ENCODE measurements at places on chromosomes 6 and 20. TPM values are rescaled to one million over a fixed set of nuclear protein-coding genes. Genes with fewer than 3 reads are reported as not detected.

RING1 gene
- total RNA-seq, result 43.8 TPM

TAAR8 gene
- total RNA-seq, result not detected

- DNase-seq, result no peak
Measured at GRCh38 chr6:158402184-158402583, 89.9 kb downstream of the TULP4 start.

- no peak for DNase-seq
Measured at GRCh38 chr6:69202768-69203167, 567.7 kb downstream of the ADGRB3 start.

- DNase-seq, result no peak
Measured at GRCh38 chr20:34127792-34128191, 15.7 kb upstream of the EIF2S2 start.

MAP7 gene
- 1.3 TPM for total RNA-seq

CALHM6 gene
- total RNA-seq, result not detected

GSTA3 gene
- total RNA-seq, result not detected

- no peak for DNase-seq
Measured at GRCh38 chr6:37280162-37280887, 22.4 kb upstream of the TMEM217 start.

WFDC10B gene
- not detected for total RNA-seq

DNA sequence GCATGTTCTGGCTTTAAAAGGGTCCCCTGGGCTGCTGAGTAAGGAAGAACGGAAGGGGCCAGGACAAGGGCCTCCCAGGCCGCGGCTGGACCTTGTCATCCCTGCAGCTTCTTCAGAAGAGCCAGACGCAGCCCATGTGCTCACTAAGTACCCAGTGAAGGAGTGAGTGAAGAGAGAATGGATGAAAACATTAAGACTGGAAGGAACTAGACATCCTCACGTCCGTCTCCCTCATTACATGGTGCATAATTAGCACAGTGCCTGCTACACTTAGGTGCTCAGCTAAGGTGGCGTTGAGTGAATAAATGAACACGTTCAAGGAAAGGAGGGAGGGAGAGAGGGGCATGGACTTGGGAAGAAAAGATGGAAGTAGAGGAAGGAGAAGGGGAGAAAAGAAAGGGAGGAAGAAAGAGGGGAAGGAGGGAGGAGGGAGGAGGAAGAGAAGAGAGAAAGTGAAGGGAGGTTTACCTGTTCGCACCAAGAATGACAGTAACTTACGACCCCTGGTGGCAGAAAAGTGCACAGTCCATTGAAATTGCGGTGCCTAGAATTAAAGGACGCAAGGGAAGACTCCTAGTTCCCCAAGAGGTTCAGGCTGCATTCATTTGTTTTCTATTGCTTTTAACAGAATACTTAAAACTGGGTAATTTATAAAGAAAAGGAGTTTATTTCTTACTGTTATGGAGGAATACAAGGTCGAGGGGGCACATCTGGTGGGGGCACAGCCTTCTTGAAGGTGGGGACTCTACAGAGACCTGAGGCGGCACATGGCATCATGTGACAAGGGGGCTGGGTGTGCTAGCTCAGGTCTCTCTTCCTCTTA lies 8.0 kb downstream of the TP53RK start:
- DNase-seq, result peak; percentile 52

KCNG1 gene
- total RNA-seq, result 3.0 TPM

DNAH8 gene
- total RNA-seq, result under 0.01 TPM

DNA sequence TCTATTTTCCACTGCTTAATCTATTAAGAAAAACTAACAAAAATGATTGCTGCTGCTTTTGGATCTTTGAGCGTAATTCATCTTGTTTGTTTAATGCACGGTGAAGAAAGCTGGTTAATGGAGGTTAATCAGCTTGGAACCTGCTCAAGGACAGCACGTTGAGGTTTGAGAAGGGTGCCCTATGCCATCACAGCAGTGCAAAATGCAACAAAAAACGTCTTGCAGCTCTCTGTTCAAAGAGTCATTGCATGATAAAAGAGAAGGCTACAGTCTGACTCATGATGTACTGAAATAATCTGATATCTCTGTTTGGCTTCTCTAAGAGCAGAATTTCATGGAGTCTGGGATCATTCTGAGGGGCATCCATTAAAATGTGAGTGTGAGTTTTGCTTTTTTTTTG lies 80.6 kb upstream of the PREP start:
- DNase-seq, result peak; percentile 60

GRCh38 chr6:73790574-73790973 lies 94.6 kb downstream of the CD109 start:
- DNase-seq, result no peak

DNA sequence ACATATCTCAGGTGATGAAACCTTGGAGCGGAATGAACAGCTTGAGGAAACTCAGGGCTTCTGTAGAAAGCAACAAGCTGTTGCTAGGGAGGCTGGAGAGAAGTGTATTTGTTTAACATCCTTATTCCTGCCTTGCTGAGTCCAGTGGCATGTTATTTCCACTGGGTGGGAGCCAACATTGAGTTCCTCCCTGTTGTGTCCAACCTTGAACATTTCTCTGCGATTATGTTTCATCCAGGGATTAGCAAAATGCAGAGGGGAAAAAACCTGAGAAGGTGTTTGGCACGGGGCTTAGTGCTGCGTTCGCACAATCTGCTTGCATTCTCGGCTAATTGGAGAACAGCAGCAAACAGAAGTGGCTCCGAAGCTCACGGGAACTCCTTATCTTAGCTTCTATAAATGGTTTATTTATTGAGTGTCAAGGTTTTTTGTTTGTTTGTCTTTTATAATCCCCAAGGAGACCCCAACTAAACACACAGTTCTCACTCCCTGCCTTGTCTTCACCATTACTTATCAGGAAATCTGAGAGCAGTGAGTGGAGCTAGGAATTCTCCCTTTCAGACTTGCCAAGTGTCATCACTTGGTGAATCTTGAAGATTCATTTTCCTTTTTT lies 412.8 kb downstream of the CDC5L start:
- DNase-seq, result peak; percentile 36

GRCh38 chr6:121235386-121235785 lies 98.9 kb downstream of the TBC1D32 start:
- no peak for DNase-seq

- DNase-seq, result peak; percentile 79
Measured at GRCh38 chr20:3753098-3753497, 14.5 kb downstream of the ADISSP start.

GRCh38 chr20:17722493-17723300 lies 22.9 kb downstream of the BANF2 start:
- DNase-seq, result no peak

GRCh38 chr6:16146028-16146427 lies 17.1 kb downstream of the MYLIP start:
- no peak for DNase-seq

FAM184A gene
- total RNA-seq, result under 0.01 TPM

DNA sequence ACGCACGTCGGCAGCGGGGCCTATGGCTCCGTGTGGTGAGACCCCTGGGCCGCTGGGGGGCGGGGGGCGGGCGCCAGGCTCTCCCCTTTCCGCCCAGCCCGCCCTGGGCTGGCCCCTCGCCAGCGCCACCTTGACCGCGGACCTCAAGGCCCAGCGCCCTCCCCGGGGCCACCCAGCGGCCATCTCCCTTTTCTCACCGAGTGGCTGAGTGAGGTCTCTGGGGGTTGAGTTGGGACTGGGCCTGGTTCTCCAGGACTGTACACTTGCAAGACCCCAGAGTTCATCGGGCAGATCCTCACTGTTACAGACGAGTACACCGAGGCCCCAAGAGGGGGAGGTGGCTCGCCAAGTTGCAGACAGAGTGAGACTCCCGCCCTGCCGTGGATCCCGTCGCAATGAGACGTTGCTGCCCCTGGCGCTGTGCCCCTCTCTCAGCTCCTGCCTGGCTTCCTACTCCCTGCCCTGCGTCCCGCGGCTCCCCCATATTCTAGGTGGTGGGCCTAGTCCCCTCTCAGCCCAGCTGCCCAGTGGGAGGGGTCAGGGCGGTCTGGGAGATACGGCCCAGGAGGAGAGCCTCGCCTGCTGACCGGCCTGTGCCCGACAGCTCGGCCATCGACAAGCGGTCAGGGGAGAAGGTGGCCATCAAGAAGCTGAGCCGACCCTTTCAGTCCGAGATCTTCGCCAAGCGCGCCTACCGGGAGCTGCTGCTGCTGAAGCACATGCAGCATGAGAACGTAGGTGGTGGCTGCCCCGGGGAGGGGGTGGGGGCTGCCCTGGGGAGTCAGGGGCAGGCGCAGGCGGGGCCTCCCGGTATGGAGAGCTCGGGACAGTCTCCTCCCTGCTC lies 576 bp downstream of the MAPK13 start:
- peak; percentile 24 for DNase-seq

MMUT gene
- total RNA-seq, result 16.0 TPM

DNA sequence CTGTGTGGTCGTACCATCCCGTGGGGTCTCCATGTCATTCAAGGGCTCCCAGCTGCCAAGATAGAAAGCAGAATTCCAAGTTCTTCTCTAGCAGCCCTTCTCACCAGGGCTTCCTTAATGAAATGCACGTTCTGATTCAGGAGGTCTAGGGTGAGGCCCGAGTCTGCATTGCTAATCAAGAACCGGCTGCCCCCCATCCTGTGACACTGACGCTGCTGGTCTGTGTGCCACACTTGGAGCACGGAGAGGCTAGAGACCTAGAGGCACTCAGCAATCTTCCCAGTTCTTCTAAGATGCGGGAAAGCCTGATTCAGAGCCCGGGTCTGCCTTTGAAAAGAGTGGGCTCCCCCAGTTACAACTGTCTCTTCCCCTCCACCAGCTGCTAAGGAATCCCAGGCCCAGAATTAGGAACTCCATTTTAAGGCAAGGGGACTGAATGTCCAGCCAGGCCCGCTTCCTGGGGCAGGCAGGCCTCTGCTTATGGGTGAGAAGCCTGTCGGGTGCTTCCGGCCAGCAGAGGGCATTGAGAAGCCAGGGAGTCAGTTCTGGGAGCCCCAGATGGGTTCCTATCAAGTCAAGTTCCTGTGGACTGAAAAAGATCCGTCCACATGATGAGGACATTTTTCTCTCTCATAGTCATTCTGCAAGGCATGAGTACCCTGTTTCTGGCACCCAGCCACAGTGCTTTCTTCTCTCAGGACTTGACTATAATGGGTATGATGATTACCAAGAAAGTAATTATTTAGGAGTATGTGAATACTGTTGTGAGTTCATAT lies 69.8 kb upstream of the RIN2 start:
- DNase-seq, result peak; percentile 83

RIPK1 gene
- 25.4 TPM for total RNA-seq

- DNase-seq, result no peak
Measured at GRCh38 chr20:48957053-48957481, 35.6 kb downstream of the ARFGEF2 start.

DNA sequence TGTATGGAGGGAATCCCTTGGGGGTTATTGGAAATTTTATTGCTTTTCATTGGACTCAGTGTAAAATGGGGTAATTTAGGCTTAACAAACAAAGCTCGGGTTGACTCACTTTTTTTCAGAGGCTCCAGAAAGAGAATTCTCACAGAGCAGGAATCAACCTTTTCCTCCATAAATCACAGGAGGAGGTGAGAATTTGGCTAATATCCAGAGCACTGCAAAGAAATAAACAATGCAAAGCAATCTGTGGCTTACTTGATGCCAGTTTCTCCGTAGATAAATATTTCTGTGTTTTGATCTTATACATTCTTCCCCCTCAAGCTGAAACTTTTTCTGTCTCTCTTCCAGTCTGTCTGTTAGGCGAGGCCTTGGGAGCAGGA lies 176.6 kb downstream of the TSHZ2 start:
- DNase-seq, result no peak

GPSM3 gene
- 4.8 TPM for total RNA-seq
